SIG-M5 (cell line): ENCODE measurements at places on chromosomes 2 and 18.

DNA sequence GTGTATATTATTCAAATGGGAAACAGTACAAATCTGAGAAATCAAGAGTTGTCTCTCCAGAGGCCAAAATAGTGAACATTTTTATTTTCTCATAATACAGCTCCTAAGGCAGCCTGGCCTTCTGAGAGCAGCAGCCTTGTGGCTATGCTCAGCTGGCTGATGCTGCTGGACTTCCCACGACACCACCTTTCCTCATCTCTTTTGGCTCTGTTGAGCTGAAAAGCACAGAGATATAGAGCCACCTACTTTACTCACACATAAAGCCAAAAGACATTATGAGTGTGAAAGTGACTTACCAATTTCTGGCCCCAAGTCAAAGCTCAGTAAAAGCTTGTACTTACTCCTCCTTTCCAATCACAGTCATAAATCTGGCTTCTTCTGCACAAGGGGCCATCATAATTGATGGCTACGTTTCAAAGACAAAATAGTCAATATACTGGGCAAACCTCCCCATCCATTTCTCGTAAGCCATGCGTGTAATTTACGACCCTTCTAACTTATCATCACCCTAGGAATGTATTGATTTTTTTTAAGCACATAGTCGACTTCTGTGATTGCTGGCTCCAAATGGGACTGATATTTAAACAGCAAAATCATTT, 18.6 kb upstream of the REG3A start:
- DNase-seq = no peak

GRCh38 chr2:25757906-25758305, 84.5 kb upstream of the DTNB start:
- DNase-seq = no peak

DNA sequence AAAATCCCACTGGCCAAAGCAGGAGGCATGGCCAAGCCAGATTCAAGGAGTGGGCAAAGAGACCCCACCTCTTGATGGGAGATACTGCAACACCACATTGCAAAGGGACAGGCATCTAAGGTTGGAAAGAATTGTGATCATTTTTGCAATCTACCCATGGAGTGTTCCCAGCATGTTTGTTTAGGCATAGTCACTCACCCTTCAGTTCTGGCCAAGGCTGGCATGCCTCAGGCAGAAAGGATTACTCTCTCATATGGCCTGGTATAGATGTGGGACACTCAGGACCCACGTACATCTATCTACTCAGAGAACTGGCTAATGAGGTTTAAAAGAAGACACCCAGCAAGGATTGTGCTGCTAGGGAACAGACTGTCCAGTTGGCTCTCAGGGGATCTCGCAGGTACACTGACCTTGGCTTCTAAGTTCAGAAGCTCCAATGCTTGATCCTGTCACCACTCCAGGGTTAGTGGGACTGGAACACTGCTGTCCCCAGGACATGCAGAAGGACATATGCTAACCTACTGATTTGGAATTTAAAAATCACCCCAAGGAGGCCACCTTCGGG, 183.7 kb downstream of the KLHL29 start:
- no peak for DNase-seq

- no peak for DNase-seq
Measured at GRCh38 chr18:48098007-48098406, 167.5 kb upstream of the SMAD2 start.

GRCh38 chr2:146994246-146994645, 850.6 kb upstream of the ACVR2A start:
- no peak for DNase-seq

- no peak for DNase-seq
Measured at GRCh38 chr2:13067508-13067907, 350.8 kb downstream of the TRIB2 start.

DNA sequence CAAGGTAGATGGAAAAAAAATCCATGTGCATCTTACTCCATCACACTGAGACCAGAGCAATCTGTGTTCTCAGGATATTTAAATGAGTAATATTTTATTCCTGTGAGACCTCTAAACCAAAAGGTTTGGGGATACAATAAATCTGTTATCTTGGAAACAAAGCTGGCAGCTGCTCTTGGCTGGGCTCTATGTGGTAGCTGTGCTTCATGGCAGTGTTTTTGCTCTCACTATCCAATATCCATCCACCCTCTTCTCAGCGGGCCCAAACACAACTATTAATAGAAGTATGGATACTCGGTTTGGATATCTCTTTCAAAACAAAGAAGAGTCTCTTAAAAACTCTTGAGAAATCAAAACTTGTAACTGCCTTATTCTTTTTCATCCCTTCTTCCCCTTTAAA, 244.9 kb upstream of the RAB12 start:
- no peak for DNase-seq

GRCh38 chr18:73879766-73880165, 267.9 kb downstream of the FBXO15 start:
- DNase-seq = no peak

DNA sequence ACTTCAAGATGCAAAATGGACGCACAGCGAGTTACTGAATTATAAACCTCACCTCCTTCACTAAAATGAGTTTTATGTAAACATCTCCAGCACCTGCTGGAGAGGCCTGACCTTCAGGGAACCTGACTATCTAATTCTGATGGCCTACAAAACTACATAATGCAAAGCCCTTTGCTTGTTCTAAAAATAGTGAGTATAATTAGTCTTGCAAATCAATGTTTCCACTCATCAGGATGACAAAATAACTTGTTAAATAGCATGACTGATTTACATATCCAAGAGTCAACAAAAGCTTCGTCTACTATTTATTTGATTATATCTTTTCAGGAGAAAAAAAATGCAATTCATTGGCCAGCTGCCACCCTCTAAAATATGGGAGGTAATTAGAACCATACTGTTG, 326.3 kb upstream of the MC4R start:
- no peak for DNase-seq

GRCh38 chr2:217597145-217597544, 405.6 kb downstream of the TNS1 start:
- no peak for DNase-seq

- no peak for DNase-seq
Measured at GRCh38 chr2:201955702-201956141, 77.9 kb upstream of the FZD7 start.

DNA sequence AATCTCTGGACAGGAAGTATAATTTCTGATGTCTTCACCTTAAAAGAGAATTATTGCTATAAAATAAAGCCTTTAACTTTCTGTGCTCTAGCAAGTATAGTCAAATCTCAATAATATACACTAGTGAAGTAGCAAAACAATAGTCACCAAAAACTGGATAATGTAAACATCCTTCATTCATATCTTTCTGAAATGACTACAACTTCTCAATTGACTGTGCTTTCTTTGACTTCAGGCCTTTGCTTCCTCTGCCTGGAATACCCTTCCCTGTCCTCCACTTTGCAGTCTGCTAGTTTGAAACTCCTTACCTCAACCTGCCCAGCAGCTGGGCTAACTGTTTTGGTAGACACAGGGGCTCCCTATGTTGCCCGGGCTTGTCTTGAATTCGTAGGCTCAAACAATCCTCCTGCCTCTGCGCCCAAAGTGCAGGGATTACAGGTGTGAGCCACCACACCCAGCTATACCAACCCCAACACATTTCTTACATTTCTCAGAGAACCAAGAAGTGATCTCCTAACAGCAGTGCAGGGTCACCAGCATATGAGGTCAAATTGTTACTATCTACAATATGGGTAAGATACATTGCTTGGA, 6.6 kb upstream of the PCBP1 start:
- DNase-seq = no peak

GRCh38 chr2:85954590-85955458, 66.0 kb upstream of the ST3GAL5 start:
- DNase-seq = no peak

GRCh38 chr2:28610583-28611201, 114.8 kb downstream of the PLB1 start:
- no peak for DNase-seq

DNA sequence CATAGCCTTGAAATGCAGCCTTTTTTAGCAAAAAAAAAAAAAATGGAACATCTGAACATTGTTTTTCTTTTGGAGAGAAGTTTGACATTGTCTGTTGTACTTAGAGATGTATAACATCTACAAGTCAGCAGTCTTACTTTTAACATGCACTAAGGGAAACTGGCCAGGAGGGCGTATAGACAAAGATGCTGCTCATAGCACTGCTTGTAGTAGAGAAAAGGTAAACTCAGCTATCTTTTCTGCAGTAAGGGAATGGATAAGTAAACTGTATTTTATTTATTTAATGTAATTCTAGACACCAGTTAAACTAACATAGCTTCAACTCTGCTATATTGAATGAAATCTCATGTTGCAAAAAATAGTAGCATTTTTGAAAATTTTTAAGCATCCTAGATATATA, 489.6 kb downstream of the PTPRM start:
- no peak for DNase-seq

- DNase-seq = no peak
Measured at GRCh38 chr18:44708451-44709083, 27.9 kb downstream of the SETBP1 start.

- no peak for DNase-seq
Measured at GRCh38 chr2:221200184-221200839, 371.8 kb downstream of the EPHA4 start.
